ENCODE measurements at places on chromosomes 7 and 10.

DNA sequence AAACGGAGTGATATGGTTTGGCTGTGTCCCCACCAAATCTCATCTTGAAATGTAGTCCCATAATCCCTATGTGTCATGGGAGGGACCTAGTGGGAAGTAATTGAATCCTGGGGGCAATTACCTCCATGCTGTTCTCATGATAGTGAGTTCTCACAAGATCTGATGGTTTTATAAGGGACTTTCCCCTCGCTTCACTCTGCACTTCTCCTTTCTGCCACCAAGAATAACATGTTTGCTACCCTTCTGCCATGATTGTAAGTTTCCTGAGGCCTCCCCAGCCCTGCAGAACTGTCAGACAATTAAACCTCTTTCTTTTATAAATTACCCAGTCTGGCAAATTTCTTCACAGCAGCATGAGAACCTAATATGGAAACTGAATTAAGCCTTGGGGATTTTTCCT lies 19.1 kb downstream of the FAM3C start:
- no peak for DNase-seq

- DNase-seq: no peak
Measured at GRCh38 chr10:26516540-26517101, 78.5 kb downstream of the APBB1IP start.

DNA sequence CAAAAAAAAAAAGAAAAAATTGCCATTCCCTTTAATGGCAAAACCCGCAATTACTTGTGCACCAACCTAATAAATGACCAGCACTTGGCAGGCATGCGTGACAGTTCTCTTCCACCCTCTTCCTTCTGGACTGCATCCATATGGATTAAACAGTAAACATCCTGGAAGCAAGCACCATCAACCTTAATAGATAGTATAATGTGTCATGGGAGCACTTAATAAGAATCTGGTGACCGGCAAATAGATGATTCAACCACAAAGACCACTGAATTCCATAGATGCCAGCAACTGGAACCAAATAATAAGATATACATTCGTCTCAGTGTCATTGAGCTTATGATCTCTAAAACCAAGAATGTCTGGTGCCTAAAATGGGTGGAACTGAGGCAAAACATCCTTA lies 610.2 kb downstream of the CALN1 start:
- DNase-seq: no peak

DNA sequence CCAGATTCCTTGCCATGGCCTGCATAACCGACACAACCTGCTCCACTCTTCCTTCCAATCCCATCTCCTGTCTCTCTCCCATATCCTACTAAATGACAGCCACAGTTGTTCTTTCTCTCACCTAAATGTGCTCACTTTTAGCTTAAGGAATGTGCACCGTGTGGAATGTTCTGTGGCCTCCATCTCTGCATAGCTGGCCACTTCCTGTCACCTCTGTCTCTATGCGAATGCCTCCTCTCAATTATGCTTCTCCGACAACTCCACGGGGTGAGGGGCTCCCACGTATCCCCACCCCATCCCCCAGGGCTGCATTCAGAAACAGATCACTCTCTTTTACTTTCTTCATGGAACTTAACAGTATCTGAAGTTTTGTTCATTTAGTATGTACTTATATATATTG lies 110.7 kb downstream of the RAB18 start:
- no peak for DNase-seq

GRCh38 chr10:4397337-4397736 lies 428.7 kb upstream of the AKR1E2 start:
- DNase-seq: no peak

DNA sequence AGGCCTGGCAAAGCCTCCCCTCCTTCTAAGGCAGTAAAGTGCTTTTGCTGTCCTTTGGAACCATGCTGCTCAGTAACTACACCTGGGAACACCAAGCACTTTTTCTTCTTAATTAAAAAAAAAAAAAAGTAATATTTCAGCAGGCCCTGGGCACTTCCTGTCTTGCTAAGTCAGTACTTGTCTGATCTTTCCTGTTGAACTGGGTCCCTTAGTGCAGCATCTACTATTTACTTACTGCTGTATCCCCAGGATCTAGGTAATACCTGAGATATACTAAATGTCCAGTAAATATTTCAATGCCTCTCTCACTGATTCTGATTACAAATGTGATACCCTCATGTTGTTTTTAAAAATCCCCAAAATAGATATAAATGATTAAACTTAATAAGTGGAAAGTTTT lies 77.4 kb downstream of the PPP1R3C start:
- no peak for DNase-seq

DNA sequence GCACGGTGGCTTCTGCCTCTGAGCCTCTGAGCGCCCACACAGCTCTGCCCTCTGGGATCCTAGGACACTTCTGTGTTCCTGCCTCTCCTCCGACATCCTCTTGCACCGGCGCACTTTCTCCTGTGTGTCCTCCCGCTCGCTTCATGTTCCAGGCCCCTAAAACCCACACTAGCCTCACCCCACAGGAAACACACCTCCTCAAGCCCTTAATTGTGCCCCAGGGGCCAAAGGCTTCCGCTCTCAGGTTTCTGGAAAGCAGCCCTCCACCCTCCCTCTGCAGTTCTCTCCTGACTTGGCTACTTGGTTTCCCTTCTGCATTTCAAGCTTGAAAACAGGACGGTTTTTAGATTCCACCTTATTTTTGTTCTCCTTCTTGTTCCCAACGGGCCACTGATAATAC lies 7.3 kb downstream of the GFRA1 start:
- DNase-seq: no peak

DNA sequence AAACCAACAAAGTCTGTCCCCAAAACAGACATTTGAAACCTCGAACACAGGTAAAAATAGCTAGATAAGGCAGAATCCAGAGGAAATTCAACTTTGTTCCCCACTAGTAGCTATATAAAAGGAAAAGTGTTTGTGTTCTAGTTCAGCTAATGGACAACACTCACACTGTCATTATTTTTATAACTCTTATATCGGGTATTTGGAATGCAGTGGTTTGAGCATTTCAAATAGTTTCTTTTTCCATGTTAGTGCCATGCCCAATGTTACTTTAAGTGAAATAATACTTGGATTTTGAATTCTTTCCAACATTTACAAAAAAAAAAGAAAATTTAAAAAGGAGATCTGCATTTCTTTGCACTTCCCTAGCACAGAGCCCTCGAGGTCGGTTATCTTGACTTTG lies 213.6 kb downstream of the DOCK4 start:
- DNase-seq: no peak

- no peak for DNase-seq
Measured at GRCh38 chr10:23383637-23384036, 39.0 kb upstream of the C10orf67 start.

- no peak for DNase-seq
Measured at GRCh38 chr10:121984463-121984862, 4.5 kb upstream of the TACC2 start.

DNA sequence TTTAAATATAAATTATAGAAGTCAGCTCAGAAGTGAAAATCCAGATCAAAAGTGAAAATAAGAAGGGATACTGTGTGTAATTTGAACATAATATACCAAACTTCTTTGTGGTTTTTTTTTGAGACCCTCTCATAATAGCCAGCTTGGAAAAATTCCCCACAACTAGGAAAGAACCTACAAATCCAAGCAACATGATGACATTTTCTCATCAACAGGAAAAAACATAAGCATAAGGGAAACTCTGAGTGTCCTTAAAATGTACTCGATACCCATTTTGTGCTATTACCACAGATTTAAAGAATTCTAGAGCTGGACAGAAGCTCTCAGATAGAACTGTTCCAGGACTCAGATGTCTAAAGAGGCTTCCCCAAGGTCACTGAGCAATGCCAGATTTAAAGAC lies 214.8 kb upstream of the KLF14 start:
- no peak for DNase-seq

DNA sequence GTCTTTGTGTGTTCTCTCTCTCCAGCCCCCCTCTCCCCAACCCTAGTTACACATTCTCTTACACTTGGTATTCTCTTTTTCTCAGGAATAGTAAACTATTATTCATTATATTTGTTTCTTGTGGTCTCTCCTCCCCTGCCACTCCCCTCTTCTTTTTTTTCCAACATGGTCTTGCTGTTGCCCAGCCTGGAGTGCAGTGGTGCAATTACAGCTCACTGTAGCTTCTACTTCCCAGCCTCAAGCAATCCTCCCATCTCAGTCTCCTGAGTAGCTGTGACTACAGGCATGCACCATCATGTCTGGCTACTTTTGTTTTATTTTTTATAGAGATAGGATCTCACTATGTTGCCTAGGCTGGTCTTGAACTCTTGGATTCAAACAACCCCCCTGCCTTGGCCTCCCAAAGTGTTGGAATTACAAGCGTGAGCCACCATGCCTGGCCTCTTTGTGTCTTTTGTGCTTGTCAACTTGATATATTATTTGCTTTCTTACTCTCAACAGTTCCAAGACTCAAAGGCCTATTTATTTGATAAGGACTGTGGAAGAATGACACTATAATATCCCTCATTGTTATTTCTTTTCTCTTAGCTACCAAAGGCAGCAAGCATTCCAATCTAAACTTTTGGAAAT lies 66.9 kb downstream of the MLLT10 start:
- DNase-seq: no peak

GRCh38 chr7:1512781-1513656 lies 8.8 kb upstream of the INTS1 start:
- peak; percentile 70 for DNase-seq

GRCh38 chr10:51311228-51311627 lies 236.9 kb downstream of the PRKG1 start:
- no peak for DNase-seq

DNA sequence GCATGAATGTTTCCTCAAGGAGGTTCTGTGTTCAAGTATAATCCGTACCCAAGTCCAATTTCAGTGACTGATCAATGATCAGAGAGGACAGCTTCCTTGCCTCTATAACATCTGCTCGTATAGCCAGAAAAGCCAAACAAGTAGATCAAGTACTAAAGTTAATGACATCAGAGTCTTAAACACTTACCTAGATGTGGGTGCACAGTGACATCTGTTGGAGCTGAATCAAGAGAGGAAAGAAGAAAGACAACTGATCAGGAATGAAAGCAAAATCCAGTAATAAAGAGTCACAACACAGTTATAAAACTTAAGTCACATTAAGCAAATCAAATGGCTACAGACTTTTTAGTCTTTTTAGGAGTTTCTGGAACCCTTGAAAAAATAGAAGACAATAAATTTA lies 236.5 kb downstream of the RELN start:
- DNase-seq: no peak

- DNase-seq: no peak
Measured at GRCh38 chr10:111525696-111526095, 448.9 kb downstream of the ADRA2A start.

- no peak for DNase-seq
Measured at GRCh38 chr10:13079776-13080050, 20.2 kb upstream of the OPTN start.

DNA sequence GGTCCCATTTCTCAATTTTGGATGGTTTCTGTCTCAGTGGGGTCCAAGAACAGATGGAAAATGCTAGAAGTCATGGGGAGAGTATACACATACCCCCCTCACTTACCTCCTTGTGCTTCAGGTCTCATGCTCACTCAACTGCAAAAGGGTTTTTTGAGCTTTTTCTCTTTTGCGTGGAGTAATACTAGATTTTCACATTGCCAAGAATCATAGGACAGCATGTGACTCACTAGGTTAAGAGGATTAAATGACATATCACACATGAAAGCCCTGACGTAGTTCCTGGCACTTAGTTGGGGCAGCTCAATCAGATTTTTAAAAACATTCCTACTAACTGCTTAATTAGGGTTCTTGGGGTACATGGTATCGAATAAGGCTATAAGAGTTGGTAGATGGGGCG lies 4.5 kb downstream of the PI4K2A start:
- no peak for DNase-seq

DNA sequence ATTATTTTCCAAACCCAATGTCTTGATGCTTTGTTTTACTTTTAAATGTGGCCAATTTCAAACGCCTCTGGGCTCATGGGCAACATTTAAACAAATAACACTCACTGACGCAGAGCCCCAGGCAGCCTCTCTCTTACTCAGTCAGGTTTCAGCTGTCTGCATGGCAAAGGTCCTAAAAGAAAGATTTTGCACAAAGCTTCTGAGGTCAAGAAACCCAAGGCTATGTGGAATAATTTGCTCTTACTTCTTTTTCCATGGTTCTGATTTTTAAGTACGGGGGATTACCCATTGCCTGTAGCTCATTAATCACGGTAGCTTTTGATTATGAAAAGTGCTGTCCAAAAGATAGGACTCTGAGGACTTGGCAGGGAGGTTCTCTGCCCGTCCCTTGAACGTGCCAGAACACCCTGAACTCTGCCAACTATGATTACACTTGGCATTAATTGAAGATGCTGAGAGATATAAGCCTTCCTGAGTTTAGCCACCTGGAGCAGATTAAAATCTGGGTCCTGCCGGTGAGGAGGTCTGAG lies 14.1 kb upstream of the MSRB2 start:
- no peak for DNase-seq

DNA sequence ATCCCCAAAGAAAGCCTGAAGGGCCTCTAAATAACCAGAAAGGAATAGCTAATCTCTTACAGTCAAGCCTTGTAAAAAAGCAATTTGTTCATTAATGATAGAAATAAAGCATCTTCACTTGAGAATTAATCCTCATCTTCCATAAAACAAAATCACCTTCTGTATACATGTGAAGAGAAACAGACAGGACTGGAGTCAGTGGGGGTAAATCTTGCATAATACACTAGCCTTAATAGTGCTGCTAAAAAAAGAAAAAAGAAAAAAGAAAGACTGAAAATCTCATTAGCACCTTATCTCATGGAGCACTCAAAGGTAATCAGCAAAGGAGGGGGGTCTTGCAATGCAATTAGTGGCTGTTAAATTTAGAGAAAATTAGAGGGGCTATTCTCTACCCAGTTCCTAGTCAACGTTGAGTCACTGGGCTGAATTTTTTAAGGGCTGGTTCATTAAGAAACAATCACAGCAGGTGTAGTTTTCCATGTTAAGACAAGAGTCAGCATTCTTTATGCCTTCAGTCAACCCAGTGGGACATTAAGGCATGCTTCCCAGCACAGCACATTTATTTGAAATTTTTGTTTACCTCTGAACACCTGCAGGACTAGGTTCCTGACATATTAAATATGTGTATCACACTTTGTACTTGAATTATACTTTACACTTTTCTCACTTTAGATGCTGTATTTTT lies 1455.7 kb upstream of the CELF2 start:
- no peak for DNase-seq

DNA sequence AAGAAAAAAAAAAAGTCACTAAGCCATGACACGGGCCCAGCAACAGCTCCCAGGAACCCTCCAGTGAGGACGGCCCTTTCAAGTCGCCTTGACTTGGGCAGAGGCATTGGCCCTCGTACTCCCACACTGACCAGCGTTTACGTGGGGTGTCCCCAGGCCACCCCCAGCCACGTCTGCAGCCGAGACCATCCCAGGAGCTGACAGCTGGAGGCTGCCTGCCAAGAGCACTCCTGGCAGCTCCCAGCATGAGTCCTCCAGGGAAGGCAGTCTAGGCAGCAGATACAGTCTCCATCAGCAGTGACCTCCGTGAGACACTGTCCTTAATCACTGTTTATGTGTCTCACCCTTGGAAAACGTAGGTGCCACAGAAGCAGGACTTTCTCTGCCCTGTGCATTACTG lies 86.5 kb downstream of the PROSER2 start:
- DNase-seq: no peak

- no peak for DNase-seq
Measured at GRCh38 chr7:115070311-115070710, 148.4 kb downstream of the MDFIC start.

Data from CD4-positive, alpha-beta T cell treated with Interleukin-4 for 1 hour (primary cell).